ENCODE measurements at places on chromosomes 2 and 18. TPM values are rescaled to one million over a fixed set of nuclear protein-coding genes. Genes with fewer than 3 reads are reported as not detected.

DNA sequence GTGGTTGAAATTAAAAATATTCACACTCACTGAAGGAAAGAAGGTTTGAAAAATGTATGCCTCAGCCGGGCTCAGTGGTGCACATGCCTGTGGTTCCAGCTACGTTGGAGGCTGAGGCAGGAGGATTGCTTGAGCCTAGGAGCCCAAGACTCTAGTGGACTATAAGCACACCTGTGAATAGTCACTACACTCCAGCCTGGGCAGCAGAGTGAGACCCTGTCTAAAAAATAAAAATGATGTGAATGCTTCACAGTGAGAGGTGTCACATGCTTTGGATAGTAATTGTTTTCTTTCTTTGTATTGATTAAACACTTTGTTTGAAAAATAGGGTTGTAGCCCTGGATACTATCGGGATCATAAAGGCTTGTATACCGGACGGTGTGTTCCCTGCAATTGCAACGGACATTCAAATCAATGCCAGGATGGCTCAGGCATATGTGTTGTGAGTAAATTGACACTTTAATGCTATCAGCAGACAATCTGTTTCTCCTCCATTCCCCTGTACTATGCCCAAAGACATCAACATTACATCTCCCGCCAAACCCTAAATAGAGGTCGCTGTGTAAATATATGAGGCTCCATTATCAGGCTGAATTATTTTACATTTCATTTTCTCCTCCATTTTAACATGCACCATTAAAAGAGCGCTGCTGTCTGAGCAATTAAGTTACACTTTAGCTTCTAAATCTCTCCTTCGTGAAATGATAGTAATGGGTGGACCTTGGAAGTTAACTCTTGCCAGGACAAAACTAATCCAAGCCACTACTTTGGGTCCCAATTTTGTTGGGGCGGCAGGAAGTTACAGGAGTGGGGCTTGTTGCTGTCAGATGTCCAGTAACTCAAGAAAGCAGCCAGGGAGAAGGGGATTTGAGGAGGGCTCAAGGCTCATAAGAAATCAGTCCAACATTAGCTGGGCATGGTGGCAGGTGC, 138.3 kb upstream of the TTC39C start:
- no peak for DNase-seq
- no peaks in the 10 kb centered on the region for H3K27me3 ChIP-seq
- H3K4me3 ChIP-seq, result no peak overlapping the region
- H3K27ac ChIP-seq, result no peak overlapping the region

LHCGR gene
- total RNA-seq, result not detected

DNA sequence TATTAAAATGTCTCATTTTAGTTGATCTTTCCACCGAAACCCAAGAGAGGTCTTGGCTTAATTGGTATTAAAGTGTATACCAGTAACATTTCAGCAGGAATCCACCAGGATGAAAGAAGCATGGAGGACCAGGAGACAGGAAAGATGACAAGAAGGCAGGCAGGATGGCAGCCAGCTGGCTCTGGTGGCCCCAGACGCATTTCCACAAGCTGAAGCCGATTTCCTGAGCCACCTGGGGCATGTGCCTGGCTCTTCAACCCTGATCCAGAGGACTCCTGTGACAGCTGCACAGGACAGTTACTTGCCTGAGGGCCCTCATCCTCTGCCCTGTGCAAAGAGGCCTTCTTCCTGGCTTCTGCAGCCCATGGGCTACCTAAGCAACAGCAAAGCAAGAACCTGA, 56.9 kb upstream of the NFU1 start:
- H3K36me3 ChIP-seq, result no peaks in the 10 kb centered on the region
- H3K27ac ChIP-seq, result no peak overlapping the region
- DNase-seq, result no peak
- H3K4me3 ChIP-seq, result no peak overlapping the region

TMEM127 gene
- 33.6 TPM for total RNA-seq

- no peaks in the 10 kb centered on the region for H3K27me3 ChIP-seq
- peak; percentile 55 for DNase-seq
- no peaks in the 10 kb centered on the region for H3K36me3 ChIP-seq
- peaks cover 65% of the 10 kb centered on the region for H3K4me1 ChIP-seq
- no peak overlapping the region for H3K4me3 ChIP-seq
Observed at GRCh38 chr2:239223310-239224198, 177.3 kb downstream of the HDAC4 start.

All from hepatocyte (in vitro differentiated cells).